ENCODE measurements at places on chromosomes 4 and X.
A peak's percentile ranks its signal among the peaks of the same experiment; 100 is the strongest.

GRCh38 chrX:148691456-148691855 lies 191.0 kb downstream of the AFF2 start:
- no peak for DNase-seq

- DNase-seq, result no peak
Measured at GRCh38 chr4:76266627-76267026, 15.1 kb downstream of the FAM47E start.

- no peak for DNase-seq
Measured at GRCh38 chr4:152666946-152667345, 12.9 kb downstream of the TMEM154 start.

- DNase-seq, result no peak
Measured at GRCh38 chrX:12994321-12994720, 19.4 kb downstream of the TMSB4X start.

- DNase-seq, result no peak
Measured at GRCh38 chrX:6954836-6955235, 192.7 kb upstream of the STS start.

DNA sequence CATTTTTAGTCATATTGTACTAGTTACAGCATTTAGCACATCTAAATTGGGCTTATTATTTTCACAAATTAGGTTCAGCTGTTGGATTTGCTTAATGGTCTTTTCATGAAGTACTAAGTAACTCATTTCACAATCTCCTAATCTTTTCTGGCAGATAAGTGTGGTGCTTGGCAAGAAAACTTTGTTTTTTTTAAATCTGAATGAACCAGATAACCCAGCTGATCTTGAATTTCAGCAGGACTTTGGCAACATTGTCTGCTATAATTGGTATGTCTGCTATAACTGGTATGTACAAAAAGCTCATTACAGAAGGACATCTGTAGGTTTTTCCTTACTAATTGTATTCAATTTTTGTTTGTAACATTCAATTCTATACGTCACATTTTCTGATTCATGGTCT lies 22.7 kb downstream of the WDR19 start:
- DNase-seq, result no peak

- DNase-seq, result peak; percentile 88
Measured at GRCh38 chr4:139453041-139453370, 915 bp upstream of the RAB33B start.

GRCh38 chr4:189124149-189124758 lies 816.4 kb upstream of the FRG1 start:
- DNase-seq, result peak; percentile 3

DNA sequence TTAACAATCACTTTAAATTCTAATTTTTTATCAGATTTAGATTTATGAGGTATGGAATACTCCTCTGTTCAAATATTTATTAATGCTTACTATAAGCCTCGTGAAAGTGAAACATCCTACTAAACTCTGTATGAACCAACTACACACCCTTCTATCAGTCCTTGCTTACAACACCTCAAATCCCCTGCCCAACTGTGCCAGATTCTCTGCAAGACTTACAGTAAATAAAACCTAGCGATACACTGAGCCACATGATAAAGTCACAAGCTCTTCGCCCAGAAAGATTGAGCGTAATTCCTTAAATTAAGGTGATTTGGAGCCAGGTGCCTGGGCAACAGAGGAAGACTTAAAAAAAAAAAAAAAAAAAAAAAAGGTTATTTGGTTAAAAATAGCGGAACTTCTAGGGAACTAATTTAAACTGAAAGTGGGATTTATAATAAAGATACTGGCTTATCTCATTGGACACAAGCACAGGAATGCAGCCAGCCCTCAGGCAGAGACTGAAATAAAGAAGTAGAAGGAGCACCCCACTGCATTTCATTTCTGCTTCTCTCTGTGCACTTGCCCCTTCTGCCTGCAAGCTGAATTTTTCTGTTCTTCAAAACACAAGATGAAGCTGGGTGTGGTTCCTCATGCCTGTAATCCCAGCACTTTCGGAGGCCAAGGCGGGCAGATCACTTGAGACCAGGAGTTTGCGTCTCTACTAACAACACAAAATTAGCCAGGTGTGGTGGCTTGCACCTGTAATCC lies 17.5 kb upstream of the C4orf36 start:
- no peak for DNase-seq

GRCh38 chr4:179530958-179531357 lies 2088.7 kb upstream of the AGA start:
- no peak for DNase-seq

GRCh38 chrX:37472836-37473235 lies 98.6 kb upstream of the LANCL3 start:
- no peak for DNase-seq

GRCh38 chr4:57187246-57187645 lies 77.1 kb upstream of the IGFBP7 start:
- DNase-seq, result no peak

DNA sequence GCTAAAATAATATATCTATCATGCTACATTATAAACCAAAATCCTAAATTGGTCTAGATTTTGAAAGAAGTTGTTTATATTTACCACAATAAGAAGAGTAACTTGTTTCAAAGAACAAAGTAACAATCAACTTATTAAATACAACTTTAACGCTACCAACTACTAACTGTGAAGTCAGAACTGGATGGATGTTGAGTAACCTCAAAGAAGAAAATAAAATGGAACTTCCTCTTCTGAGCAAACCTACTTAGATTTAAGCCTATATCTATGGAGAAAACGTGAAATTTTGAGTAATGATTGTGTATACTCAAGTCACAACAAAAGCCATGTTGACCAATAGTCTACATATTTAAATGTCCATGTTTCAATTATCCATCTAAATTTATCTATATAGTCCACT lies 25.7 kb downstream of the SH3RF1 start:
- DNase-seq, result no peak

DNA sequence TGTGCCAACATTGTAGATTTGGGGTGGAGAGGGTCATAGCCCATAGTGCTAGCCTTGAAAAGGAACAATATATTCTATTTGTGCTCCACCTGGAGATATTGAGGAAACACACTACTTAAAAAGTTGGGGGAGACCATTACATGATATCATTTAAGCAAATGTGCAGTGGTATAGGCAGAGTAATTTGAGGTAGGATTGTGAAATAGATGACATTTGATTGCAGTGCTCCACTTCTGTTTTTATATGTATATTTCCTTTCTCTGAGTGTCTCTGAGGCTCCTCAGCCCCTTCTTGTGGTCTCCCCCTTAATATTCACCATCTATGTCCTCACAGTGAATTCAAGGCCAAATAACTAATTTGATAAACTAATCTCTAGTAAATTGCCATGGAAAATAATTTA lies 85.6 kb upstream of the NMU start:
- no peak for DNase-seq

- no peak for DNase-seq
Measured at GRCh38 chrX:123486297-123486696, 246.6 kb downstream of the THOC2 start.

Measured in Jurkat, Clone E6-1 (cell line).